NCI-H510A (cell line): ENCODE measurements at places on chromosomes 2 and 18.

DNA sequence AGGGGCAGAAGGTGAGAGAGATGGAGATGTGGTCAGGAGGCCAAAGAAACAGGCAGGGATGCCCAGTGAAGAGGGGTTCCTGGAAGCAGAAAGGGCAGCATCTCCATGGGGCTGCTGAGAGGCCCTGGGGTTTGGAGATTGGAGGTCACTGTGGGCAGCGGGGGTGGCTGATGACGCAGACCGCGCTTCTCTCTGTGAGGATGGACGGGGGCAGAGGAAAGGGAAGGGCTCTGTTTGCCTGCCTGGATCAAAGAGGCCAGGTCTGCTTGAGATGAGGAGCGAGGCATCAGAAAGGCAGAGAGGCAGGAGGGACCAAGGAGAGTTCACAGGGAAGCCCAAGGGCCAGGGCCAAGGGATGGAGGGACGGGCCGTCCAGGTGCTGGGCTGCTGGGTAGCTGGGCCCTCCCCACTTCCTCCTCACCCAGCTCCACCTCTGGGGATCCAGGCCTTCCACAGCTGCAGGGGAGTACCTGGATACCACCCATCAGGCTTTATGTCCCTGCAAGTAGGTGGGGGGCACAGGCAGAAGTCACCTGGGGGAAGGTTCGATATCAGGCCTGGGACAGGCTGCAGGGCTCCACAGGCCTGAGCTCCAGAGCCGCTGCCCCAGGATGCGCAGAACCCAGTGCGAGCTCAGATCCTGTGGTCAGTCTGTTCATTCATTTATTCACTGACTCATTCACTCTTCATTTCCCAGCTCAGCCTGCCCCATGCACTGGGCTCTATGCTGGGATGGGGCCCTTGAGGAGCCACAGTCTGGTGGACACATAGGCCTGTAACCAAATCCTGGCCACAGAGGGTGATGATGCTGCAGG lies 30.6 kb downstream of the ADRA2B start:
- DNase-seq = no peak

DNA sequence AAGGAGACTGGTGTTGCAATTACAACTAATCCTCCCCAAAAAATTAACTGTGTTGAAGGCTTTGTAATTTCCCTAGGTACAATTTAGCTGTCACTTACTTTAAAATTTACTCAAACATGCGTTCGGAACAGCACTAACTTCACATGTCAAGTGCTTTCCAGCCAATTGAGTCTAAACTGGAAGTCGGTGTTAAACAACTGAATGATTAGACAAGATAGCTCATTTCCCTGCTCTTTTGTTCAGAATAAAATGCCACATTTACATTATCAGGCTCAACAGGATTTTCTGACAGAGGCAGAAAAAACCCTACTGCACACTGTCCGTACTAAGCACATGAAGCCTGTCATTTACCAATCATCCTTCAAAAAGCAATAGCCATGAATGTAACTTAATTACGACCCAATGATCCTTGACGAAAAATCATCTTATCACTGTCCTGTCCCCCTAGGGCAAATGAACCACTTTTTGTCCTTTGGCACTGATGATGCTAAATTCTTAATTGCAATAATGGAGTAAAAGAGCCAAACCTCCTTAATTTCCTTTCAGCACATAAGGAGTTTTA lies 56.0 kb downstream of the LRPPRC start:
- no peak for DNase-seq

- DNase-seq = no peak
Observed at GRCh38 chr2:166081131-166081632, 46.6 kb downstream of the SCN1A start.

DNA sequence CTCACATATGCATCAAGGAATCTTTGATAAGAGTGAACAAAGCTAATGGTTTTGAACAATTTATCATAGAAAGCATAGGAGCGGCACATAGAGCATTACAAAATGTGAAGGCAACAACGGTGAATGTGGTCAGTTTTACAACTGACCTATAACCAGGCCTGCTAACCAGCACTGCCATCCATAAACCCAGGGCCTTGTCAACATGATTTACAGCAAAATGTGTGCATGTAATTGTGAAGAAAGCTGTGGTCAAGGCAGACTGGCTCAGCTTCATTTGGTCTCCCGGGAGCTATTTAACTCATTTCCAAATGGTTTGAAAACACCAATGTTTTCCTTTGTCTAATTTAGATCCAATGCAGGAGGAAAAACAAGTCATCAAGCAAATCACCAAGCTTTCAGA lies 119.8 kb downstream of the DHRS9 start:
- no peak for DNase-seq

DNA sequence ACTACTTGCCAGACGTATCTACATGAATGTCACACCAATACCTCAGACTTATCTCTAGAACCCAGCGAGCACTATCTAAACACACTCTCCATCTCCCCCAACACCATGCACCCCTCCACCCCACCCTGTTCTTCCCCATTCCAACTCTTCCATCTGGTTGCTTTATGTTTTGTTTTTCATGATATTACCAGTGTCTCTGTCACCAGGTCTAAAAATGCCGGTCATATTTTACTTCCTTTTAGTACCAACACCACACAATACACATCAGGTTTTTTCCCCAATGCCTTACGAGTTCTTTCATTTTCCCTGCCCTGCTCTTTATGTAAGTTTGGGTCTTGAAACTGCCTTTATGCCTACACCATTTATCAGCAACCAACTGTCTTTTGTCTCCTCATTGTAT lies 10.2 kb upstream of the ITGA4 start:
- no peak for DNase-seq
